ENCODE measurements at places on chromosomes 5 and 9. TPM values are rescaled to one million over a fixed set of nuclear protein-coding genes. Genes with fewer than 3 reads are reported as not detected.

Gene GTF3C4
- 22.5 TPM for polyA plus RNA-seq

Gene CCDC171
- polyA plus RNA-seq: 9.1 TPM

Gene IL33
- polyA plus RNA-seq: 151 TPM

GRCh38 chr5:38157024-38157423, 101.3 kb upstream of the EGFLAM start:
- no peak for DNase-seq

Gene TICAM2
- polyA plus RNA-seq: 7.9 TPM
